ENCODE measurements at places on chromosomes 6 and 20. TPM values are rescaled to one million over a fixed set of nuclear protein-coding genes. Genes with fewer than 3 reads are reported as not detected.

GRCh38 chr20:11084508-11084907 is 410.7 kb upstream of the JAG1 start:
- DNase-seq: no peak

ANKRD6 gene
- total RNA-seq: 4.8 TPM

DNA sequence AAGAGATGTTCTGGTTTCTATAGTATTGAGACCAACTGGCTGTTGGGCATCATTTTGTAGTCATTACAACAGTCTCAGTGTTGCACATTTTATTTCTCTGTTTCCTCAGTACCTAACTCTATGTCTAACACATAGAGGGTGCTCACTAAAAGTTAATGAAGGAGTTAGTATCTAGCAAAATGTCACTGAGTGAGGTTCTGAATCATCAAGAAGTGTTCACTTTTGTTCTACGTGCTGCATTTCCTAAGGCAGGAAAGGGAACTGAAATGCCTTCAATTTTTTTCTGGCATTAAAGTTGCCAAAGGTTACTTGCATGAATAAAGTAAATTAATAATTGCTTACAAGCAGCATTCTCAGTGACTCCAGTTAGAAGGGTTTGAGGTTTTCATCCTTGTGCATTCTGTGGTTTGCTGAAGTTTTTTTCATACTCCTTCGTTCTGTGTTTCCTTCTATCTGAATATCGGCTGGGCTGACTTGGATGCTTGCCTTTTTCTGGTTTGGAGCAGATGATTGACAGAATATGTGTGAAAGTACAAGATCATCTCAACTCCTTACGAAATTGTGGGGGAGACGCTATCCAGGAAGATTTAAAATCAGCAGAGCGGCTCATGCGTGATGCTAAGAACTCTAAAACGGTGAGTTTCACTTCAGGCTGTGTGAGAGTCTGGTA is 114.5 kb upstream of the SCGN start:
- DNase-seq: no peak

DNA sequence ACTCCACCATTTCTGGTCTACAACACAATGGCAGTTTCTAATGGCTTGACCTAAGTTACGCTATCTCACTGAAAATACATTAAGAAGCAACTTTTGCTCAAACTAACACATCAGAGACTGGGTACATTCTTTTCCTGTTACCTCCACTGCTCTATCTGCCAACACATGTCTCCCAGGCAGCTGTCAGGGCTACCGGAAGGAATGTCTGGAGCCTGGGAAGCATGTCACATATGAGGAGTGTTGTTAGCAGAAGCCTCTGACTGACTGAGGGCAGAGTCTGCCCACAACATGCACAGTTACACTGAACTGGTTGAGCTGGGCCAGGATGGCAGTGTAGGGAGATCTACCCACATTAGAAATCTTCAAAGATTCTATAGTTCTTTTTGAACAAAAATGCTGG is 264.5 kb downstream of the KIF16B start:
- no peak for DNase-seq

SPATA25 gene
- total RNA-seq: 0.56 TPM

- peak; percentile 62 for DNase-seq
Measured at GRCh38 chr6:31888276-31889258, 8.9 kb downstream of the EHMT2 start.

NKX2-2 gene
- total RNA-seq: not detected

DNA sequence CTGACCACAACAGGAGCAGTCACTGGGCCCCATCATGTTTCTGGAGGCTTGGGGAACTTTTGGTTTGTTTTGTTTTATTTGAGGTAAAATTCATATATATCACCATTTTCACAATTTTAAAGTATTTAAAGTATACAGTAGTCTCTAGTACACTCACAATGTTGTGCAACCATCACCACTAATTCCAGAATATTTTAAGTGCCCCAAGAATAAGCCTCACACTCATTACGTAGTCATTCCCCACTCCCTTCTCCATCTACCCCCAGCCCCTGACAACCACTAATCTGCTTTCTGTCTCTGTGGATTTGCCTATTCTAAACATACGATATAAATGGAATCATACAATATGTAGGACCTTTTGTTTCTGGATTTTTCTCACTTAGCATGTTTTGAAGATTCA is 29.0 kb downstream of the RTN4IP1 start:
- DNase-seq: no peak

DNA sequence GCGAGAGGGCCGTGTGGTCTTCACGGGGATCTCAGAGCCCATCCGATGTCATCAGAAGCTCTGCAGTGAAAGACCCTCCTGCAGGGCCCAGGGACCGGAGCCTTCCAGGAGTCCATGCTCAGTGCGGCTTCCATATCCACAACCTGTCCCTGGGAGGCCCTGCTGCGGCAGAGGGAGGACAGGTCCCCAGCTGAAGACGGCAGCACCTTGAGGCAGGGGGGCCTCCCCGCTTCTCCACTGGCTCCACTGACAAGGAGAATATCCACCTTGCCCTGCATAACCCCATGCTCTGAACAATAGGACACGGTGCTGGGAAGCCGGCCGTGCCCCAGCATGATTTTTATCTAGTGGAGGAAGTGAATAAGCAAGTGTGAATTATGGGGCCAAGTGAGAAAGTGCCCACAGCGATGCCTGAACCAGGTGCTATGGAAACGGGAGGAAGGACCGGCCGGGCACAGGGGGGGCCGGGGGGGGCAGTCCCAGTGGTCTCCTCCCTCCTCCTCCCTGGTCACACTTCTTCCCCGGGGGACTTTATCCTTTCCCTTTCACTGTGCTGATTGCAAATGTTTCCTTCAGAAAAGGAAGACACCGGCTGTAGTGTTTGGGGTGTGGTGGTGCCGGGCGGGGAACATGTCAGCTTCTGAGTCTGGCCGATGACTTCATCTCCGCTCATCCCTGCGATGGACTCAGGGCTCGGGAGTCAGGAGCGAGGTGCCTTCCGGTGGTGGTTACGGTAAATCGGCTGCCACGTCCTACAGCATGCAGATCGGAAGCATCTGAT is 225.1 kb downstream of the ERMARD start:
- DNase-seq: no peak

DNA sequence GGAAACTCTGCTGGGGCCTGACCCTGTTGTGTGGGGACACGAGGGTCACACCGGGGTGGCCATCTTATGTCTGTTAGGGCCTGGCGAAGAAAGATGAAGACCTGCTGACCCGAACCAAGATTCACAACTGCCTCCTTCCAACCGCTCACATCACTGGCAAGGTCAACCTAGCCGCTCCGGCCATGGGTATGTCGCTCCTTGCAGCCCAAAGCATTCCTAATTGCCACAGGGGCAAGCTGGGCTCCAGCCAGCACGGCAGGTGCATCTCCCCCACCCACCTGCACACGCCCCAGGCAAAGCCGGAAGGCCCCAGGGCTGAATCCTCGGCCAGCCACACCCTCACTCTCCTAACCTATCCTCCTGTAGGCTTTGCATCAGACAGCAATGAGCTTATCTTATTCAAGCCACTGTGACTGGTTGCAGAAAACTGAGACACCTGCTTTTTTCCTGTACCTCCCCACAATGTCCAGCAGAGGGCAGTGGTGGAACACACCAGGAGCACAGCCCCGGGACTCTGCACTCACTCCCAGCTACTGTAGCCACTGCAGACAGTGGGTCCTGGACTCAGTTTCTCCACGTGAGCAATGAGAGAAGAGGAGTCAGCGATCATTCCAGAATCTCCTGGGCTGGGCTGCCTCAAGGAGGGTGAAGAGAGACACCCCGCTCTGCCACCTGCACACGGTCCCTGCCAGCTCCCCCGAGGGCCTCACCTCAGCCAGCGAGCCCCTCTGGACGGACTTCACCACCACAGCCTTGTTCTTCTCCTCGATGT is 170.2 kb downstream of the PREX1 start:
- peak; percentile 76 for DNase-seq

DNA sequence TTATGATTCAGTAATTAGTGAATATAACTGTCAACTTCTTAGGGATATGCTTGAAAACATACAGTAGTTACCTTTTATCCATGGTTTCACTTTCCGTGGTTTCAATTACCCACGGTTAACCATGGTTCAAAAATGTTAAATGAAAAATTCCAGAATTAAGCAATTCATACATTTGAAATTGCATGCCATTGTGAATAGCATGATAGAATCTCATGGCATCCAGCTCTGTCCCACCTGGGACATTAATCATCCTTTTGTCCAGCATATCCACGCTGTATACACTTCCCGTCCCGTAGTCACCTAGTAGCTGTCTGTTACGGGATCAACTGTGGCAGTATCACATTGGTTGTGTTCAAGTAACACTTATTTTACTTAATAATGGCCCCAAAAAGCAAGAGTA is 781.7 kb upstream of the CITED2 start:
- no peak for DNase-seq

DNA sequence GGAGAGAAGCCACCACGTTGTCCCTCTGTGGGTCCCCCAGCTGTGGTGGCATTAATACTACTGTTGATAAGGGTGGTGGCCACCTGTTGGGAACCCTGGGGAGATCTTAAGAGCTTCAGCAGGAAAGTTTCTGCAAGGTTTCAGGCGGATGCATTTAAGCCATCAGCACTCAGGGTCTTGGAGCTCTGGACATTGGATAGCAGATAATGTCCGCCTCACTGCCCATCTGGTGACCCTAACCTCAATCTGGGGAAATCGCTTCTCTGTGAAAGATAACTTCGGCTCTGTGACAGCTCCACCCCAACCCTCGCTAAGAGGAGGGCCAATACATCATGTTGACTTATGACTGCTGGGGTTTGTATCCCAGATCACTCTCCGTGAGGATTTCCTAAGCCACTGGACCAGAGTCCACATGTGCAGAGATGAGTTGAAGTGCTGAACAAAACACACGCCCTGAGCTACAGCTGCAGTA is 92.9 kb downstream of the FOXC1 start:
- DNase-seq: no peak

DNA sequence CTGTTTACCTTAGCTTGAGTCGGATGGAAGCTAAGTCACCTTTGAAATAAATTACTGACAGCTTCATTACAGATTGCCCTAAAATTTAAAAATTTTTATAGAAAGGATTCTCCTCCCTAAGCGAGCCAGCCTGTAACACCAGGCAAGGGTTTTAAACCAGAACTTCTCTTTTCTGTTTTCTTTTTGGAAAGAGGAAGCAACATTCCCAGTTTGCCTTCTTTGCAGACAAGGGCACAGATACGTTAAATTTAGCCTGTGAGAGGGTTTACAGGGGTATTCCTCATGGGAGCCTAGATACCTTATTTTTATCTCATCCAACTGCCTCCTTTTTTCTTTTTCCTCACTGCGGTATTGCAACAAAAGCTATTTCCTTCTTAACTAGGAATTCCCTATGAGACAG is 45.0 kb downstream of the GNAS start:
- no peak for DNase-seq
